Activated effector memory CD4-positive, alpha-beta T cell treated with anti-CD3 and anti-CD28 coated beads, Interleukin-2, amount 50 U/mL, for 16 hours (primary cell): ENCODE measurements at places on chromosomes 7 and 10.

DNA sequence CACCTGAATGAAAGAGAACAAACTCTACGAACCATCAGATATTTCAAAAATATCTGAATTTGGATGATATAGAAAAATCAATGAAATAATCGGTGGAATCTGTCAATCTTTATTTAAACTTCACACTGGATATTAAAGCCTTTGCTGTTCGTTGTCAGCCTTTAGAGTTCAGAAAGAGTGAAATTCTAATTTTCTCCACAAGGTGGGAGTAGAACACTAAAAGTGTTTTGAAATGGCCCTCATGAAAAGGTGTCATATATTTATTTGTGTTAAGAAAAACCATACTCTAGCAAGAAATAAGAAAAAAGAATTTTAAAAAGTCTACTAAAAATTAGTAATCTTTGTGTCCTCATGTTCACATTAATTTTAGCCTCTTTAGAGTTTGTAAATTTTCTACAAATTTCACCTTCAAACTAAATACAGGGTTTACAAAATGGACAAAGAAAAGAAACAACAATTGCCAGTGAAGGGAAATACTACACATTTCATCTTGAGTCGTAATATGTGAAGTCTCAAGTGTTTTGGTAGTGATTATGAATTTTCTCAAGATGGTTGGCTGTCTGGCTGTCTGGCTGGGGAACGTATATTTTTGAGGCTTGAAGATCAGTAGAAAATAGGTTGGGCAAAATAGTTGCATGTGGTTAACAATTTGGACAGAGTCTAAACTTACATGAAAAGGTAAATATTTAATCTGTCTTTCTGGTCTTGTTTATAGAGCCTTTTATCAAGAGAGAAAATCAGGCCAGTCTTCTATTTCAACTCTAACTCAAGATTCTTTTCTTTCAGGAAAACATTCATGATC, 43.7 kb downstream of the DNAJB9 start:
- no peak for DNase-seq

DNA sequence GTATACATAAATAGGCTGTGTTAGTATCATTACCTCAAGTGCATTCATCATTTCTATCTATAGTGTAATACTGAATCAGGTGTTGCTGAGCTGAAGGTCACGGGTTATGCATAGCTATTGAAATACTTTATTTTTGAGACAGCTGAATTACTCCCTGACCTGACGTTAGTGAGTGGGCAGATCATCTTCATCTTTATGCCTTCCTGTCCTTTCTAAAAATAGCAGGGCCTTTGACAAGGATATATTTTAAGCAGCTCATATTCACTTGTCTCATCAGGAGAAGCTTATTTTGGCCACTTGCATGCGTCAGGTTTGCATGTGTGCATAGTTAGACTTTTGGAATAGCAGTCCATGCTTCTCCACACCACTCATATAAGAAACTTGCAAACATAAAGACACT, 63.6 kb upstream of the DKK1 start:
- no peak for DNase-seq

DNA sequence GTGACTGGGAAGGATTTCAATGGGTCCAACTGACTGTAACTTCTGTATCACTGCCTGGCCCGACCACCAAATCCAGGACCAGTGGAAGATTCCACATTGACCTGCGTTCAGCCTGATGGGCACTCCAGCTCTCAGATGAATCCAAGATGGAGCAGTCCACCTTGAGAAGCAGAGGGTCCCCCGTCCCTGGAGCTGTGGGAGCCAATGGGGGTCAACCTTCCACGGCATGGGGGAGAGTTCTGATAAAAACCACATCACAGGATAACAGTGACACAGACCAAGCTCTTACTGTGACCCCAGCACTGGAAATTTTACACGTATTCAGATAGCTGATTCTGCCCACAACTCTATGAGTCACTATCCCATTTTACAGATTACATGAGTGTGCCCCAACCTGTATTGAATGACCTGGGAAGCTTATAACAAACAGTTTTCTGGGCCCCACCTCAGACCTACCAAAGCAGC, 11.2 kb downstream of the ZCCHC24 start:
- no peak for DNase-seq

DNA sequence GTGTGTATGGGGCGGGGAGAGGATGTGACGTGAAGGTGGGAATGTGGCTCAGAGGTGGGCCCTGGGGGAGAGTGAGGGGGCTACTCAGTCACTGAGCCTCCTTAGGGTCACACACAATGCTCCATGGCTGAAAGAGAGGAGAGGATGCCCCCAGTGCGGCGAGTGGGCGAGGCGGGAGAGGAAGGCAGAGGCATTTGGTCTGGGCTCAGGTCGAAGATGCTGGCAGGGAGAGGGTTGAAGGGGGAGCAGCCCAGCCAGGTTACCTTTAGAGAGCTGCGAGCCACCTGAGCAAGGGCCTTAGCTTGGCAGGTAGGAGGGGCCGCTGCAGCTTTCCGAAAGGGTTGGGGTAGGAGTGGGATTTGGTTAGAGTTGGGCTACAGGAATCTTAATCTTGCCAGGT, 4.7 kb upstream of the LOXL4 start:
- no peak for DNase-seq

DNA sequence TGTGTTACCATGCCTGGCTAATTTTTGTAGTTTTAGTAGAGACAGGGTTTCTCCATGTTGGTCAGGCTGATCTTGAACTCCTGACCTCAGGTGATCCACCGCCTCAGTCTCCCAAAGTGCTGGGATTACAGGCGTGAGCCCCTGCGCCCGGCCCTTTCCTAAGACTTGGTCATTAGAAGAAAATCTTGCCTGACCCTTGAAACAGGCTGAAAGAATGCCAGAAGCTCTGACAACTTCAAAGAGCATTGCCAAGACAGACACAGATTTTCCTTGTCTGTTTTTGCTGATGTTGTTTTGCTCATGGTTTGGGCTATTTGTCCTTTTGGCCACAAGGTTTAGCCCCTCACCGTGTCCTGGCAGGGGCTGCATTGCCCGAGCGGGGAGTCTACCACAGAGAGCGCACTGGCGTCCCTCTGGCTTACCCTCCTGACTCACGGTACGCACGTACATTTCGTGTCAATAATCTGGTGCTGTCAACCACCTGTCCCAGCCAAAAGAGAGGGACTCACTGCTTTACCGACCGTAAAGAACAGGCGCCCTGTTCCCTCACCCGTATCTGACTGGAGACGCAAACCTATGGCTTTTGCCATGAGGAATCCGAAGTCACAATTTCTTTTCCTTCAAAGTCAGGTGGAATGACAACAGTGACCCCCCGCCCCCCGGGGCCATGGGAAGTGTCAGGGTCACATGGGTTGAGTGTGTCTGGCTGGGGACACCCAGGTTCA, 10.1 kb upstream of the INPP5A start:
- peak; percentile 41 for DNase-seq

DNA sequence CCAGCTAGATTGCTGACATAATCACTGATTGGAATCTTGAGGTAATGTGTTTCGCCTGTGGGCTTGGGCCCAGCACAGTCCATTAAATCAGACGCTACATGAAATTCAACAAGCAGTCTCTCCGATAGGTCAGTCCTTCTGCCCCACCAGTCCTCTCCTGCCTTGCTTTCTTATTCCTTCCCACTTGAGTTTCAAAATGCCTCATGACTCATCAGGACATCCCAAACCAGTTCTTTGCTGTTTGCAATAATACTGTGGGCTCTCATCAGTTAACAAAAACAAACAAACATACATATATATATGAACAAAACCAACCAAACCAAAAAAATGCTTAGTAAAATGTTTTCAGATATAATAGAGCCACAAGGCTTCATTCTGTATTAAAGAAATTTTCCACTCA, 599.0 kb downstream of the SORCS1 start:
- DNase-seq = no peak

- no peak for DNase-seq
Observed at GRCh38 chr7:27134392-27134791, 3.8 kb upstream of the HOXA4 start.

- DNase-seq = no peak
Observed at GRCh38 chr7:142637240-142637639, 112.0 kb upstream of the PRSS1 start.

GRCh38 chr7:121876656-121877500, 3.9 kb downstream of the PTPRZ1 start:
- DNase-seq = no peak

- no peak for DNase-seq
Observed at GRCh38 chr7:45921699-45922519, 837 bp upstream of the IGFBP3 start.

DNA sequence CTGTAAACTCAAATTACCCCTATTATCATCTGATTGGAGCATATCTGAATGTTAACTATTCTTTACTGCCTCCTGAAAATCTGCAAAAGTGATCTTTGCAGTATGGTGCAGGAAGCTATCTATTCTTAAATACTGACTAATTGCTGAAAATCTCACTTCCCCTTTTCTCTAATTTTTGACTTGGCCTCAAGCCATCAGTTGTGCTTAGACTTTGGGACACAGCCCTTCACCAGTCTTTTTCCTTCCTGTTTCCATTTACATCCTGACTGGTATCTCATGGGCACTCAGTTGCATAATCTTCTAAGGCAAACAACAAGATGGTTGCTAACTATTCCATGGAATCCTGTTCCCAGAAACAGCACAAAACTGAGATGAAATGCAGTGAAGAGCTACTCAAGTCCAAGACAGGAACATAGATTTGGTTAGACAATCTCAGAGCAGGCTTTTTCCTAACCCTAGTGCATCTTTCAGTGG, 228.5 kb downstream of the SORCS1 start:
- DNase-seq = no peak

GRCh38 chr10:13110908-13111307, 10.9 kb downstream of the OPTN start:
- DNase-seq = no peak

GRCh38 chr10:17578603-17579002, 38.6 kb downstream of the HACD1 start:
- no peak for DNase-seq

GRCh38 chr10:42637648-42638054, 719 bp downstream of the ZNF33B start:
- no peak for DNase-seq

DNA sequence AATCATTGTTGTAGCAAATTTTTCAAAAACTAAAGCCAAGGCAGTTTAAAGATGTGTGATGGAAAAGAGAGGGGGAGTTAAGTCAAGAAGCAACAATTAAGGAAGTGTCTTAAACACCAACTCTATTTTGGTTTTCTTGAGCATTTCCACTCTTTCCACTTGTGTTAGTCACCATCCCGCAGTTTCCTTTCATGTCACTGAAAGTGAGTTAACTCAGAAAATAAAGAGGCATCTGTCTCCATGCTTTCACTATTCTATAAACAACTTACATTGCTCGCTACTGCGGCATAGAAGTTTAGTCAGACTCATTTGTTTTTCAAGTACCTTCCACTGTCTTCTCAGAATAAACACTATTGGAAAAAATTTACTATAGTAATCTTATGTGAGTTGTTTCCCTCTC, 284.9 kb upstream of the SEMA3D start:
- DNase-seq = no peak

GRCh38 chr7:30086529-30086928, 48.3 kb upstream of the MTURN start:
- no peak for DNase-seq

GRCh38 chr10:28592953-28593352, 60.0 kb downstream of the WAC start:
- DNase-seq = no peak

- peak; percentile 75 for DNase-seq
Observed at GRCh38 chr7:102404005-102404861, 8.1 kb downstream of the PRKRIP1 start.

DNA sequence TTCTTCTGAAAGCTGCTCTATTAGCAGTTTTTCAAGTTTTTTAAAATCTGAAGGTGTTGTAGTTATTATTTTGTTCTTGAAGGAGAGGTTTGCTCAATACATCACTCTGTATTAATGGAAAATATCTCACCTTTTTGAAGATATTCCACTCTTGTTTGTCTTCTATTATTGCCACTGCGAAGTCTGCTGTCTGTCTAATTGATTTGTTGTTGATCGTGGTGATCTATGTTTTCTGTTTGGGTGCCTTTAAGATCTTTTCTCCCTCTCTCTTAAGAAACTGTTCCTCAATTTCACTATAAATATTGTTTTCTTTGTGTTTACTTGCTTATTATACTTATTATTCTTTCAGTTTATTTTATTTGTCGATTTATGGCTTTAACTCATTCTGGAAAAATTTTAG, 64.9 kb upstream of the FZD8 start:
- no peak for DNase-seq

DNA sequence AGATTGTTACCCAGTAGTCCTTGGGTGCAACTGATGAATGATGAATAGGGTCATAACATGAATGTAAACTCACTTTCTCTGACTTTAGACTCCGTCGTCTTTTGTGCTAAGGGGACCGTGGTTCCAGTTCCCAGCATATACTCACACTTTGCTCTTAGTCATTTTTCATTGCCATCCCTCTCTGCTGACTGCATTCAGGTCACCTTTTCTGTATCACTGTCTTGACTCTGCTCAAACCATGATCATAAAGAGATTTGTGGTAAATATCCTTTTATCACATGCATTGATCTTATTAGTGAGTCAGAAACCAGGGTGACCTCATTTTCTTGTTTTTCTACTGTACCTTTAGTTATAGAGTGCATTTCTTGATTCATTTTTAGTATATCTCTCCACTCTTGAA, 141.1 kb upstream of the AGR3 start:
- peak; percentile 64 for DNase-seq

GRCh38 chr10:10598297-10598696, 419.4 kb upstream of the CELF2 start:
- no peak for DNase-seq

- no peak for DNase-seq
Observed at GRCh38 chr10:17222329-17222728, 5.7 kb upstream of the VIM start.
